ENCODE measurements at places on chromosomes 16 and 17.

GRCh38 chr16:11278681-11279628, 2.2 kb downstream of the PRM1 start:
- no peak for DNase-seq

DNA sequence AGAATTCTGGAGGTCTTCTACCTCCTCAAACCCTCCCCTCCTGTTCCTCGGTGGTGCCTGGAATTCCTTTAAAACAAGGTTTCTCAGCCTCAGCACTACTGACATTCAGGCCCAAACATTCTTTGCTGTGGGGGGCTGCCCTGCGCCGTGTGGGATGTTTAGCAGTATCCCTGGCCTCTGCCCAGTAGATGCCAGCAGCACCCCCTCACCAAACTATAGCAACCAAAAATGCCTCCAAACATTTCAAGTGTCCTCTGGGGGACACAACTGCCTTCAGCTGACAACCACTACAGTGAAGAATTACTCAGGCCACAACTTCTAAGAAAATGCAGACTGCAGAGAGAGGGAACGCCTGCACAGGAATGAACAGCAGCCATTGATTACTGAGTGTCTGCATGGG, 28.4 kb downstream of the TEKT5 start:
- no peak for DNase-seq

GRCh38 chr17:59698143-59698542, 9.1 kb downstream of the PTRH2 start:
- no peak for DNase-seq

GRCh38 chr17:8940866-8941471, 24.5 kb downstream of the PIK3R5 start:
- DNase-seq: no peak

DNA sequence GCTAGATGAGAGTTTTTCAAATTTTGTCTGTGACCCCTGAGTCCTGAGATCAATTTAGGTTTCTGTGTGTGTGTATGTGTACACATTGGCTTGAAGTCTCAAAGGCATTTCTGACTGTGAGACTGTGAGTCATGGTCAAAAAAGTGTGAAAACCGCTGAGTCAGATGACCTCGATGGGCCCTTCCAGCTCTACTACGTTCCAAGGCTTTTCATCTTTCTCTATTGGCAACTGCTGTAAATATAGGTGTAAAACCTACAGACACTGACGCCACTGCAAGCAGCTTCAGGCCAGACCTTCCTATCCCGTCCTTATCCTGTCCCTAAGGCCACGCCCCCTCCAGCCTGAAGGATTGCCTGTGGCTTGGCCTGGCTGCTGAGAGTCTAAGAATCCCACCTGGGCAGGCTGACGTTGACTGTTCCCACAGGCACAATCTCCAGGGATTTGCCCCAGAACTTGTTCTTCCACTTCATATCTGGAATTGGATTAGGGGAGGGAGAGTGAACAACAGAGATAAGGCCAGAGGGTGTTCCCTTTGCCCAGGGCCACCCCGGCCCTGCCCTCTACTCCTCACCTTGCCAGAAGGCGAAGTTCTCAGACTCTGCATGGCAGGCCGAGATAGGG, 11.3 kb downstream of the OSBPL7 start:
- peak; percentile 89 for DNase-seq

GRCh38 chr16:60110531-60110930, 1376.4 kb upstream of the GOT2 start:
- no peak for DNase-seq

- DNase-seq: no peak
Observed at GRCh38 chr16:50800074-50800473, 58.2 kb downstream of the CYLD start.

GRCh38 chr17:28494445-28495188, 11.5 kb upstream of the FOXN1 start:
- DNase-seq: peak; percentile 95

GRCh38 chr16:2614761-2615191, 67.5 kb upstream of the KCTD5 start:
- DNase-seq: no peak

GRCh38 chr17:49987681-49988441, 7.2 kb downstream of the DLX3 start:
- peak; percentile 66 for DNase-seq

DNA sequence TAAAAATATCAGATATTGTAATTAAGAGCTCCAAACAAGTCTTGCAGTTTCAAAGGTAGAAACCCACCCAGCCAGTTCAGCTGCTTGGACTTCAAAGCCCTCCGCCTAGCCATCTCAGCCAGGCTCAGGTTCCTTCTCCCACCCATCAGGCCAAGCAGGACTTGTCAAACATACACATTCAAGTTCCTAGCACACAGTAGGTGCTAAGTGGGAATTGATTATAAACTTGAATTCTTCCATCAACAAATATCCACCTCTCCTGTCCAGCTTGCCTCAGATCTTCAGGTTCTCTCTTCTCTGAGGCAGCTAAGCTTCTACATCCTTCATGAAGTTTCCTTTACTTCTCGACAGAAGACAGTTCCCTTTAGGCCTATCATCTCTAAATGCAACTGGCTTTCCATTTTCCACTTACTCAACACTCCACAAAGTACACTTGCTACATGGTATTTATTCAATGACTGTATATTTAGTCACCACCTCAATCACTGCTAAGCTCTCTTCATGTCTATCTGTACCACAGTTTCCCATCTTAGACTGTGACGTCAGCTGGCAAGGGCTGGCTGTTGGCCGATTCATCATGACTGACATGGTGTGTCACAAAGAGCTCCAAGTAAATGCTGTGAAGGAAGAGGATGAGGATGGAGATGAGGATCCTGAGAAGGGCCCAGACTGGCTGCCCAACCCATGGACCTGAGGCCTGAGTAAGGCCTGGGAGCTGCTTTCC, 13.3 kb upstream of the COG7 start:
- peak; percentile 30 for DNase-seq

DNA sequence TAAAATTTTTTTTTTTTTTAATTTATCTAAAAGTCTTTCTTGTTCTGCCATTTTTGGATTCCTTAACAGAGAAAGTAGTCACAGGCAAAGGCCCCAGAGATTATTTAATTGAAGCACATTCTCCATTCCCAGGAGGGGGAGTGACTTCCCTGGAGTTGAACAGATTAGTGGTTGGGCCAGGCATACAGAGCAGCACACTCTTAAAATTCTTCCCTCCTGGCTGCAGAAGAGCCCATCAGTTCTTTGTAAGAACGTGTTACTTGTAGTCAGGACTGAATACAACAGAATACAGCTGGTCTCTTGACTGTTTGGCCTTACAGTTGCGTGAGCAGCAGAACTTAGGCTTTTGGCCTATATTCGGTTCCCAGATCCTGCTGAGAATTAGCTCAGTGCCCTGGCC, 1.8 kb downstream of the ALKBH5 start:
- DNase-seq: peak; percentile 49

- DNase-seq: peak; percentile 89
Observed at GRCh38 chr17:79951361-79952264, 84.1 kb downstream of the TBC1D16 start.

DNA sequence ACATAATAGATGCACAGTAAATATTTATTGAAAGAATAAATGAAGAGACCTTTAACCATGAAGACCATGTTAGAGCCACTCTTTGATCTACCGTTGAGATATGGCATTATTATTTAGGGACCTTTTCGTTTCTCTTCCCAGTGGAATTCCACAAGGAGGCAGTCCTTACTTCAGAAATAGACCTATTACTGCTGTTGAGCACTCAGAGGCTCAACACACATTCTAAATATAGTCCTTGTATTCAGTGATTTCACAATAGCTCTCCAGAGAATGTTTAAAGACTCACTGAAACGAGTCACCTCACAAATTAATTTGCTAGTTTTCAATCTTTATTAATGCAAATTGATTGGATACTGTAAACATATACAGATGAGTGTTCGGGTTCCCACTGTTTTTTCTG, 603.8 kb downstream of the CDH8 start:
- DNase-seq: peak; percentile 3

GRCh38 chr16:22381392-22381791, 7.0 kb upstream of the CDR2 start:
- no peak for DNase-seq

DNA sequence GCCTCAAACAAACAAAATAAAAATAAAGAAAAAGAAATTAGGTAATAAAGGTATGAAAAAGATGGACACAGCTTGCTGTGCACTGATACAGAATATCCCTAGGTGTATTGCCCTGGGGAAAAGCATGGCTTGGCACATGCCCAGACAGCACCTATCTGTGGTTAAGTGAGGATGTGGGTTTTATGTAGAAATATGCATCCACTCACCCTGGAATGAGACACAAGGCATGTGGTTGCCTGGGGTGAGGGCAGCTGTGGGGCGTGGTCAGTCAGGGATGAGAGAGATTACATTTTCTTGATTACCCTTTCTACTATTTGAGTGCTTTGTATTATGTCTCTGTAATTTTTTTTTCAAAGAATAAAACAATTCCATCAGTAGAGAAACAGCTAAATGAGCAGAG, 6.9 kb downstream of the PLLP start:
- peak; percentile 85 for DNase-seq

GRCh38 chr17:67055041-67055443, 10.7 kb downstream of the CACNG1 start:
- DNase-seq: no peak

GRCh38 chr17:39073916-39074315, 77.5 kb downstream of the PLXDC1 start:
- DNase-seq: no peak

- no peak for DNase-seq
Observed at GRCh38 chr17:77503916-77504651, 363.3 kb downstream of the SEC14L1 start.

DNA sequence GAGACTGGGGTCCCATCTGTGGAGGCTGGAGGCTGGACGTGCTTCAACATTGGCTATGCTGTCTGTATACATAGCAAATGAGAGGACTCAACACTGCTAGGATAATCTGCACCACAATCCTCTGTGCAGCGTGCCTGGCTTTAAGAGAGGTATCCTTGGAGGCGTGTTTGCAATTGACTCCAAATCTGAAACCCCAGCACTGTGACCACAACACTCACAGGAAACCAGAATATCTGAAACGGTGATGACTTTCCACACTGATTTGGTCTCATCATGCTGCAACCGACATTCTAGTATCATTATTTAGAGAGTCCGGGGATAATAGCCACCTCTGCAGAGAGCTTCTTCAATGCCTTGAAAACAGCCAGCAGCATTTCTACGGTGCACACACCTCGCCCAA, 35.1 kb downstream of the TLE7 start:
- no peak for DNase-seq

DNA sequence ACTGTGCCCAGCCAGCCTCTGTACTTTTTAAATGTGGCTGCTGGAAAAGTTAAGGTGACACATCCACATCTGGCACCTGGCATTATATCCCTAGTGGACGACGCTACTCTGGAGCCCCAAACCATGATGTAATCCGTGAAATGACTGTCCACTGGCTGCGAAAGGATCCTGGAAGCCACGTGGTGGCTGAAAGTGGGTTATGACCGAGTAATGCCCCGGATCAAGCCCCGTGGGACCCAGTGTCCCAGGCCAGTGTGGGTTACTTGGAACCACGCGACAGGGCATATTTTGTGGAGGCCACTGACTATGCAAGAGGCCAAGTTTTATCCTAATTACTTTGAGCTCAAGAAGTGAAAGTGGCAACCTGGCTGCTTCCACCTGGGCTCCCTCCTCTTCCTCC, 79.6 kb downstream of the PGS1 start:
- no peak for DNase-seq

- DNase-seq: peak; percentile 52
Observed at GRCh38 chr17:61475726-61476125, 23.5 kb downstream of the TBX4 start.

DNA sequence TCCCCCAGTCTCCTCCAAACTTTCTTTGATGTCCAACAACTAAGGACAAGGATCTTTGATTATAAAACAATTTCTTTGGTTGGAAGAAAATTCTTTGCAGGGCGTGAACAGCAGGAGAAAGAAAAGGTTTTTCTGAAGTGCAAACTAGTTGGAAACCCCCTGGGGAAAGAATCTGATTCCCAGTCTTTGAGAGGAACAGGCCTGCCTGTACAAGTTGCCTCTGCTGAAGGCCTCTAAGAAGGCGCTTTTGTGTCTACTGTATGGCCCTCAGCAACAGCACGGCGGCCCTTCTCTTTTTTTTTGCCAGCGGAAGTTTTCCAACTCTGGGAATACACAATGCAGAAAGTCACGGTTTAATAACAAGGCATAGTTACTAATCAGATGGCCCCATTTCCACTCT, 14.0 kb downstream of the RNF43 start:
- no peak for DNase-seq

- peak; percentile 38 for DNase-seq
Observed at GRCh38 chr16:50234771-50235556, 31.4 kb upstream of the ADCY7 start.

- no peak for DNase-seq
Observed at GRCh38 chr17:77347544-77347943, 206.8 kb downstream of the SEC14L1 start.

- peak; percentile 37 for DNase-seq
Observed at GRCh38 chr17:33647956-33648355, 354.9 kb upstream of the ASIC2 start.

DNA sequence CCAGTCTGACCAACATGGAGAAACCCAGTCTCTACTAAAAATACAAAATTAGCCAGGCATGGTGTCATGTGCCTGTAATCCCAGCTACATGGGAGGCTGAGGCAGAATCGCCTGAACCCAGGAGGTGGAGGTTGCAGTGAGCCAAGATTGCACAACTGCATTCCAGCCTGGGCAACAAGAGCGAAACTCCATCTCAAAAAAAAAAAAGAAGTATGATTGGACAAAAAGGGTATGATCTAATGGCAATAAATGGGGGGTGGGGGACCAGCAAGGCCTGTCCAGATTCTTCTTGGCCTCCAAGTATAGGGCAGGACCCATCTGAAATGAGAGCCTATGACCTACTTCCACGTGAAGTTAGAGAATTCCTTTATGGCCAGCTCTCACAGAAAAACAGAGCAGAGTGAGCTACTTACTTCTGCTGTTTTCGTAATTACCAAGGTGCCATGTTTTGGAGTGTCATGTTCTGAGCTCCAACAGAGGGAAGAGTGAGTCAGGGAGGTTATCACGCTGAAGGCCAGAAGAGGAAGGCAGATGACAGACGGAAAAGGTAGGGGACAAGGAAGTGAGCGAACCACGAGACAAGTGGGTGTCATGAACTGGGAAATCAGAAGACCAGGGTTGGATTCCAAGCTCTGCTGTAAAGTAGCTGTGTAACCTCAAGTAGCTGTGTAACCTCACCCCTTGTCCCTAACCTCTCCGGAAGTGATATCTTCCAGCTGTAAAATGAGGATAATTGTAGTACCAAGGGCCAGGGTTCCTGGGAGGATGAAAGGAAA, 3.6 kb upstream of the ZMYND15 start:
- DNase-seq: no peak

DNA sequence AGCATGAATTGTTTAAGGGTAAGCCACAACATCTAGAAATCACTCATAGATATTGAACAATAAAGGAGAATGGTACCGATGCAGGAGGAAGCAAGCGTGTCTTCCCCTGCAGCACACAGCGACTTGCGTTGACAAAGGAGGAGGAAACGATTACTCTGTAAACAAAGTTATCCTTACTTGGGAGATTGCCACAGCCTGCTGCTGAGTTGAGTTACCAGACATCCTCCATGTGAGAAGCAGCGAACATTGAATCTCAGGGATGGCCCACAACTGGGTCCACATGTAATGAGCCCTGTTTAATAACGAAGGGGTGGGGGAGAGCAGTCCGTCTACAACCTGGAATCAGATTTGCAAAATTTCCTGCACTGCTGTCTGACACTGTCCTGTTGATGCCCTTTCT, 27.7 kb downstream of the CLUH start:
- no peak for DNase-seq

Measured in GM03348 (cell line).